C1 segment of cervical spinal cord (tissue), 14 donors: ENCODE measurements at places on chromosomes 5 and 9.
A peak's percentile ranks its signal among the peaks of the same experiment; 100 is the strongest.

GRCh38 chr9:100011062-100011681 is 87.6 kb downstream of the ERP44 start:
- no peak for DNase-seq

DNA sequence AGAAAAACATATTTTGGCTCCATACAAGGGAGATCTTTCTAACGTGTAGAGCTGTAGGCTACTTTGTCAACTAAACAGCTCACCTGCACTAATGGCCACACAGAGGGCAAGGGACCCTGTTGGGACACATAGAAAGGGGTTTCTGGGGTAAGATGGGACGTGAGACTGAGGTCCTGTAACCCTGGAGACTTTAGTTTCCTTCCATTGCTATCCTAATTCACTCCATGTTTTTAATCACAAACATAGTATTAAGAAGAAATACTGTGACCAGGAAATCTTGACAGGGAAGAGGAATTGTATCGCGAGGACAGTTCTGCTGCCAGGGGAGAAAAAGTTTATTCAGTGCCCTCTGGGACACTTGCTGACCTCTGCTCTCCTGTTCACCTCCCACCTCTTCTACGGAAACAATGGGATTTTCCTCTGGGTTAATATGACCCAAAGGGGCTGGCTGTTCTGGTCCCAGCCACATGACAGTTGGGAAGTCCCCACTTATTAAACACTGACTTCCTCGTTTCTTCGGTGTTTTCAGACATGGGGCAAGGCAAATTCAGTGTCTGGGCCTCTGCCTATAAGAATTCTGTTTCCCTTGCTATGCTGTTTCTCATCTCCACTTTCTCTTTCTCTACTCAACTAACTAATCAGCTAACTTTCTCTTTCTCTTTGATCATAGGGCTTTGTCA is 106.9 kb upstream of the SEMA6A start:
- no peak for DNase-seq

GRCh38 chr9:101737705-101738565 is 512 bp downstream of the GRIN3A start:
- no peak for DNase-seq

- peak; percentile 88 for DNase-seq
These were observed 5.9 kb downstream of the SSNA1 start for GRCh38 chr9:137194388-137194787.

GRCh38 chr5:33167541-33167940 is 273.2 kb upstream of the TARS1 start:
- DNase-seq, result no peak

DNA sequence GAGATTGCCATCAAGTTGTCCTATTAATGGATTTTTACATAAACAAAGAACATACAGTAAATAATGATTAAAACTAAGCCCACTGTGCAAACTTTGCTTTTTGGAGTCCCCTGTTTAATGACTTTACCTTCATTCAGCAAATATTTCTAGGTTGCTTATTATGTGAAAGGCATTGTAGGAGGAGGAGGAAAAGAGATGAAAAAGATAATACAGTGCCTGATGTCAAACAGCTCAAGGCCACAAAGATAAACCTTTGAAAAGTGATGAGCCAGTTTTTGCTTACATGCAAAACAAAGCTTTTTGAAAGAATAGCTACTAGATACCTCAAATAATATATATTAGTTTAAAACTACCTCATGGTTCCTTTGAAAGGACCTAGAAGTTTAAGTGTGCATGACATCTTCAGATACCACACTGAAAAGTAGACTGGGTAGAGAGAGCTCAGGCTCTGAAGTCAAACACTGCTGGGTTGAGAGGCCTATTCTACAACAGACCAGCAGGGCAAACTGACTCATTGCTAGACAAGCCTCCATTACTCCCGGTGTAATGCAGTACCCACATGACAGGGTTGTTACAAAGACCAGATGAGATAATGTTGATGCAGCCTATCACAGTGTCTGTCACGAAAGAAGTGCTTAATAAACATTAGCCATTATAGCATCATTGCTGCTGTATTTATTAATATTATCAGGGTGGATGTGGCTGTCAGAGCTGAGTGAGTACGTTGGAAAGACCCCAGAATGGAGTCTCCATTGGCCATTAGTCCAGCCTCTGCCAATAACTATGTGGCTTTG is 11.8 kb downstream of the DEPDC1B start:
- no peak for DNase-seq

DNA sequence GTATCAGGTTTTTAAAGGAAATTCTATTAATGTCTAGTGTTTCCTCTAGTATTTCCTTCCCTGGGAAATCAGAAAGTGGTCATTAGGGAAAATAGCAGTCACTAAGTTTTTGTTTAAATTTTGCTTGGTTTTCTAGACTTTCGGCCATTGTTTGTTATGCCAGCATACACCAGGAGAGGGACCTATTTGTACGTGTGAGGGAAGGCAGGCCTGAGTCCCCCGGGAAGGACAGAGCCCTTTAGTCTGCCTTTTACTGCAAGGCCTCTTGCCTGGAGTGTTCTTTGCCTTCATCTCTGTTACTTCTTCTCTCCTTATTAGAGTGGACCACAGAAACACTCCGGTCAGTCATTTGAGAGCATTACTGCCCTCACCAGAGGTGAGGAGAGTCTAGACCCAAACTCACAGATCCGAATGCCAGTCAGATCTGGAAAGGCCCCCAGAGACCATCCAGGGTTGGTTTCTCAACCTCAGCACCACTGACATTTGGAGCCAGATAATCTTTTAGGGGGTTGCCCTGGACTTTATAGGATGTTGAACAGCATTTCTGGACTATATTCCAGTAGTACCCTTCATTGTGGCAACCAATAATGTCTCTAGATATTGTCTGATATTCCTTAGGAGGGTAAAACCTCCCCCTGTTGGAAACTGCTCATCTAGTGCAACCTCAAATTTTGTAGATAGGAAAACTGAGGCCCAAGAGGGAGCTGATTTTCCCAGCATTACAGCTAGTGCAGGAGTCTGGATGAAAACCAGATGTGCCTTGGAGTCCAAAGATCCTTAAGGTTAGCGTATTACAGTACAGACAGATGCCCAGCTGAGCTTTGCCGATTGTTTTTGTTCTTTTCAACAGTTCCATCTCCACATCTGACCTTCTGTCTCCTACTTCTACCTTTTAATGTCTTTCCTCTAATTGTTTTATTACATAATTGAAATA is 93.0 kb upstream of the NIPAL4 start:
- DNase-seq, result peak; percentile 37
